ENCODE measurements at places on chromosomes 7 and 10.

DNA sequence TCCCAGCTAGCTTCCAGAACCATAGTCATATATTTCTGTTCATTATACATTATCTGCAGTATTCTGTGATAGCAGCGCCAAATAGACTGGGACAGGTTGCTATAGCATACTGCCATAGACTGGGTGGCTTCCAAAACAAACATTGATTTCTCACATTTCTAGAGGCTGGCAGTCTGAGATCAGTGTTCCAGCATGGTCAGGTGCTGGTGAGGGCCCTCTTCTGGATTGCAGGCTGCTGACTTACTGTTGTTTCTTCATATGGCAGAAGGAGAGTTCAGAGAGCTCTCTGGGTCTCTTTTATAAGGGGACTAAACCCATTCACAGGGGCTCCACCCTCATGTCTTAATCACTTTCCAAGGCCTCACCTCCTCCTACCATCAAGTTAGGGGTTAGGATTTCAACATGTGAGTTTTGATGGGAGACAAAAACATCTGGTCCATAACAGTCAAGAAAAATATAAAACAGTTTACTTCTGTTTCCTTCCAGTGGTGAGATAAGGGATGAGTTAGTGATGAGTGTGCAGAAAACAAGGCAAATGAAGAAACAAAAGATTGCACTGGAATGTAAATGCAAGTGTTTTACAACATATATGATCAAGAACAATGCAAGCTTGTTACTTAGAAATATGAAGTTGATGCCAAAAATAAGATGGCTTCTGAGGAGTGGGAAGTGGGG is 399.0 kb upstream of the C7orf33 start:
- DNase-seq: peak; percentile 74

GRCh38 chr10:600234-600633 is 89.2 kb downstream of the DIP2C start:
- no peak for DNase-seq

DNA sequence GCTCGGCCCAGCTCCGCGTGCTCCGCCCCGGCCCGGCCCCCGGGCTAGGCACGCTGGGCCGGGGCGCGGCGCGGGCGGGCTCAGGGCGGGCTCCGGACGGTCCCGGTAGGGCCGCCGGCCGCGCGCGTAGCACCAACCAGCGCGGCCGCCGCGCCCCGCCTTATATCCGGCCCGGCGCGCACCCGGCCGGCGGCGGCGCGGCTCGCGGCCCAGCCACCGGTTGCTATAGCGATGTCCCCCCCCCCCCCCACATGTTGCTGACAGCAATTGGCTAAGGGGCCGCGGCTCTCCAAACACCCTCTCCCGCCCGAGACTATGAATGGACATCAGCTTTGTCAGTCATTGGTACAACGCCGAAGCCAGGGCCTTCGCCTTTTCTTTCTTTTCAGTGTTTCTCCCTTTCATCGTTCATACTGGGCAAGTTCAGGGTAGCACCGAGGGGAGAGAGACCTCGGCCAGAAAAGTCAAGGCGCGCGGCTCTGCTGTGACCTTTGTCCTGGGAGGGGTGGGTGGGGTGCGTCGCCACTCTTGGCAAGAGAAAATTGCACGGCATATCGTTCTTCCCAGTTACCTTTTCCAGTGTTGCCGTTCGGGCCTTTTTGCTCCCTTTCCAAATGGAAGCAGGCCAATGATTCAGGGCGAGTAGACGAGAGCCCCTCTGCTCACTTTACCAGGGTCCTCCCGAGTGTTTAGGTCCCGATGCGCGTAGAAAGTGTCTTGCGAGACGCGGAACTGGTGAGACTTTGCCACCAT is 354.2 kb downstream of the DNAJB6 start:
- no peak for DNase-seq

DNA sequence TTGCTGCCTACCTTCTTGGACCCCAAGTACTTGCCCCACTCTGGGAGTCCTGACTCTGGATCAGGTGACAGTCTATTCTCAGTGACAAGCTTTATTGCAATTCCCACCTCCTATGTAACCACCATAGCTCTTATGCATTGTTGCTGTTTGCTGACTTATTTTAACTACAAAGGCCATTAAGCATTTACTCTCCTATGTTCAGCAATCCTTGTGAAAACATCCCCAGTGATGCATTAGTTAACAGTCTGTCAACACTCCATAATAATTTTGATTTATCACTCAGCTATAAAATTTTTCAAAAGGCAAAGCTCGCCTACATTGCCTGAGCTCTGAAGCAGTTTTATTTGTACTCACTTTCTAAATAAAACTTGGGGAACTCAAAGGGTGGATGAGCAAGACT is 871.8 kb upstream of the SORCS1 start:
- DNase-seq: no peak

DNA sequence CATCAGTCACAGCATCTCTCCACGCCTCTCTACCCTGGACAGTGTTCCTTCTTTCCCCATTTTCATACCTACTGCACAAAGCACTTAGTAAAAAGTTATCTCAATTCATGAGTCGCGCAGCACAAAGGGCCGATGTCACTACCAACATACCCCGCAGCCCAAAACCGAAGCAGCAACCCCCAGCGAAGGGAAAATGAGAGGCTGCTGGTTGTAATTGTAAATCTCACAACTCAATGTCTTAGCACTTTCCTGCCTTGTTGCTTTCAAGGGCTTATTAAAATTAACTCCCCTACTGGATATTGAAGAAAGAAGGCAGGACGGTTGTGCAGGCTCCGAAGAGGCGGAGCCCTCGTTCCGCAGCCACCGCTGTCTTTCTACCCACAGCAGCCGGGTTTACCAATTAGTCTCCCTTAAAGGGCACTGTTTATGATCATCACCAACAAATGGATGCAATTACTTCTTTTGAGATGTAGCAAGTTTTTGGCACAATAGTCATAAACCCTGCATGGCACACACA is 6.5 kb downstream of the DIP2C start:
- no peak for DNase-seq

- peak; percentile 14 for DNase-seq
These were observed 91.2 kb upstream of the PARD3 start for GRCh38 chr10:34906067-34906965.

All from SHP77 (cell line).